ENCODE measurements at places on chromosomes 7 and 10.

DNA sequence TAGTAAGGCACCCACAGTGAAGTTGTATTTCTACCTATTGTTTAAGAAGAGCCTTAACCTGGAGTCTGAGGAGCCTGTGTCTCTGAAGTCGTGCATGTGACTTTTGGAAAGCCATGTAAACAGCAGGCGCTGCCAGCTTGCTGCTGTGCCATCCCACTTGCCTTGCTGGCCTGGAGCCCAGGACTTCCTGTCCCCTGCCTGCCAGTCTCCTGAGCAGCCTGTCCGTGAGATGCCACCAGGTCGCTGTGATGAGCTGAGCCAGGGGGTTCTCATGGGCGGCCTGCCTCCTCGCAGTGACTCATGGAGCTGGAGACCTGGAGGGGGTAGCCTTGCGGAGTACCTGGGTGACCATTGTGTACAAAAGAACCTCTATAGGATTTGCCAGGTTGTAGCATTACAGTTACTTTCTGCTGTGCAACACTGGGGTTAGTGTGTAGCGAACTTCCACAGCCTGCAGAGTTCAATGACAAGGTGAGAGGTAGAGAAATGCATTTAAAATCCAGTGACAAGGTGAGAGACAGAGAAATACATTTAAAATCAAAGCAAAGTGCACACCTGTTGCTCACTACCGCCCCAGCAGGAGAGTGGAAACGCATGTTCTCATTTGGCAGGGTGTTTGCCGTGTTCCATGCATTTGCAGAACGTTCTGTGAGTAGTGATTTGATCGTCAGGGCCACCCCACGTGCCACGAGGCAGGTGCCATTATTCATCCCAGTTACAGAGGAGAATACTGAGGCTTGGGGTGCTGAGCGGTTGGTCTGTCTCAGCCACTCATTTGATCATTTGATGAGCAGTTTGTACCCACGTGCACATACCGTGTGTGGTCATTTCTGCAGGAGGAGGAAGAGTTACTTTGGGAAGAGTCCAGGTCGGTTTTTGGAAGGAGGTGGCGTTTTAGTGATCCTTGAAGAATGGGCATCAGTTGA lies 36.6 kb upstream of the BHLHA15 start:
- DNase-seq: no peak

- no peak for DNase-seq
These were observed 1.3 kb downstream of the HMX3 start for GRCh38 chr10:123136806-123137642.

DNA sequence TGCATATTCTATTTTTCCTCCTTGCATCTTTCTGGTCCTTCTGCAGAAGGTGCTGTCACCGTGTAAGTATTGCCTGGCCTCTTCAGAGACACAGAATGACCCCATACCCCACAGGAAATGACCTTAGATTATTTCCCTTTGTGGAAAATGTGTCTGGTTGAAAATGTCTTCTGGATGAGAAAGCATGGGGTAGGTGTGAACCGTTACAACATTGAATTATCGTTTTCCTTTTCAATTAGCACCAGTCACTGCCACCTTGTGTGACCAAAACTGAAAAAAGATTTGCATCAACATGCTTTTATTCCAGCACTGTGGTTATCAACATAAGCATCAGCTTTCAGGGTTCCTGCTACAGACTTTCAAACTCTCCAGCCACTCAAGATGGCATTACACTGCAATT lies 58.0 kb upstream of the CELF2 start:
- DNase-seq: no peak

- DNase-seq: no peak
These were observed 32.0 kb downstream of the KDM7A start for GRCh38 chr7:140144821-140145220.

GRCh38 chr7:106036004-106036403 lies 72.9 kb downstream of the CDHR3 start:
- DNase-seq: no peak

GRCh38 chr10:102280397-102281101 lies 35.2 kb downstream of the GBF1 start:
- DNase-seq: no peak

- no peak for DNase-seq
These were observed 822 bp upstream of the PRPF18 start for GRCh38 chr10:13585943-13586342.

GRCh38 chr7:72408966-72409637 lies 3.0 kb downstream of the CALN1 start:
- DNase-seq: no peak

- no peak for DNase-seq
These were observed 48.1 kb upstream of the CYCS start for GRCh38 chr7:25173184-25173583.

DNA sequence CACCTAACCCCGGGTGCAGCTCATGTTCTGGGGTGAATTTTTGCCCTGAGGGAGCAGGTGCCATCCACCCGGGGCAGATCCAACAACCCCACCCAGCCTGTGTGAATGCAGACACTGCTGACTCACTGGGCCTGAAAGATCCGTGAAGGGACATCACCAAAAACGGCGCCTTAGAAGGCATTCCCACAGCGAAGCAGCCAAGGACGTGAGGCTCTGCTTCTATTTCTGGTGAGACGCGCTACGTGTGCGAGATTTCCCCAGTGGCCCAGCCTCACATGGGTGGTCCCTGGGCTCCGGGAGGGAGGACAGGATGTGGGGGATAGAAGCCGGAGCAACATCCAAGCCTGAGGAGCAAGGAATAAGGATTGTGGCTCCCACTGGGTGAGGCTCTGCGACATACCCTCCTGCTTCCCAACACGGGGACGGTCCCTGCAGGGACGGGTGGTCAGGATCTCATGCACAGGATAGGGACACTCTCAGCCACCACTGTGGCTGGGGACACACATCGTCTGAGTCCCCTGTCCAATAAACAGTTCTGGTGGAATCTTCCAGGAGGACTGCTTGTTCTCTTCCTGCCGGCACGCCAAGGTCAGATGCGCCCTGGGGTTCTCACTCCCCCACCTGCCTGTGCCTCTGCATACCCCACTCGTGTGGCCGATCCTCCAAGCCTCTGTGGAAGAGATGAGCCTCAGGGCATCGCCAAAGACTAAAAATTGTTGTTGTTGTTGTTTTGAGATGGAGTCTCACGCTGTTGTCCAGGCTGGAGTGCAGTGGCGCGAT lies 70.2 kb downstream of the ZRANB1 start:
- no peak for DNase-seq

- DNase-seq: no peak
These were observed 22.7 kb downstream of the GARS1 start for GRCh38 chr7:30617359-30617758.

GRCh38 chr10:102621443-102622325 lies 22.6 kb upstream of the TRIM8 start:
- DNase-seq: no peak

GRCh38 chr10:62619413-62619738 lies 185.1 kb upstream of the ADO start:
- no peak for DNase-seq

DNA sequence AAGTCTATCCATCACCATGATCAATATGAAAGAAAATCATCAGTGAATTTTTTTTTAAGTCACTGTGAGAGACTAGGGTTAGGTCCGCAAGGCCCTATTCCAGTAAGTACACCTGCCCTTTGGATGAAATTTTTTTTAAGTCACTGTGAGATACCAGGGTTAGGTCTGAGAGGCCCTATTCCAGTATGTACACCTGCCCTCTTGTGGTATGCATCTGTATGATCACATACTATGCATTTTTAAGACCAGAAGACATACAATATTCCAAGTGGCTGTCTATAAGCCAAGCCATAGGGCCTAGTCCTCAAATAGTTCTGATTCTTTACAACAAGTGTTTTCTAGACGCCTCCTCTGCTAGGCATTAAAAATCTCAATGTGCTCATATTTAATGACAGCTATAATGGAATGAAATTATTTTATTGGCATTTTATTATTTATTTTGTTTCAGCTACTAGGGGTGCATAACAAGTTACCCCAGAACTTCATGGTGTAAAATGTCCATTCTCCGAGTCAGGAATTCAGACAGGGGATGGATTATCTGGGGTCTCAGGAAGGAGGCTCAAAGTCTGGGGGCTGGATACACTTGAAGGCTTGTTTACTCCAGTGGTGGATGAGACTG lies 53.1 kb downstream of the TEX36 start:
- DNase-seq: no peak
